ENCODE measurements at places on chromosomes 2 and 18.
A peak's percentile ranks its signal among the peaks of the same experiment; 100 is the strongest.

GRCh38 chr18:42784632-42785031 lies 330.9 kb downstream of the RIT2 start:
- no peak for DNase-seq

DNA sequence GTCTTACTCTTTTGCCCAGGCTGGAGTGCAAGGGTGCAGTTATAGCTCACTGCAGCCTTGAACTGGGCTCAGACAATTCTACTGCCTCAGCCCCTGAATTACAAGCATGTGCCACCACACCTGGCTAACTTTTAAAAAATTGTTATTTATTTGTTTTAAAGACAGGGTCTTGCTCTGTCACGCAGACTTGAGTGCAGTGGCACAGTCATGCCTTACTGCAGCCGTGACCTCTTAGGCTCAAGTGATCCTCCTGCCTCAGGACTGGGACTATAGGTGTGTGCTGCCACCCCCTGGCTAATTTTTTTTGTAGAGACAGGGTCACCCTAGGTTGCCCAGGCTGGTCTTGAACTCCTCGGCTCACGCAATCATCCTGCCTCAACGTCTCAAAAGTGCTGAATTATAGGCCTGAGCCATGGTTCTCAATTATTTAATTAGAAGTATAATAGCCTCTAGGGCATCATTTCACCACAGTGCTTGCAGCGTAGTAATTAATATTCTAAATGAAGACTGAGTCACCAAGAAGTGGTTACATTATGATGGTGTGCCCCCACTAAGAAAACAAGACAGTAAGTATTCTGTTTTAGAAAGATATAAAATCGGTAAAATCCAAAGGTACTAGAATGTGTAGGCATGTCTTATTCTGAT lies 69.6 kb downstream of the EML4 start:
- DNase-seq: peak; percentile 12

- DNase-seq: no peak
Measured at GRCh38 chr2:67576991-67577390, 179.9 kb downstream of the ETAA1 start.

- no peak for DNase-seq
Measured at GRCh38 chr18:48314690-48315089, 94.5 kb downstream of the ZBTB7C start.

DNA sequence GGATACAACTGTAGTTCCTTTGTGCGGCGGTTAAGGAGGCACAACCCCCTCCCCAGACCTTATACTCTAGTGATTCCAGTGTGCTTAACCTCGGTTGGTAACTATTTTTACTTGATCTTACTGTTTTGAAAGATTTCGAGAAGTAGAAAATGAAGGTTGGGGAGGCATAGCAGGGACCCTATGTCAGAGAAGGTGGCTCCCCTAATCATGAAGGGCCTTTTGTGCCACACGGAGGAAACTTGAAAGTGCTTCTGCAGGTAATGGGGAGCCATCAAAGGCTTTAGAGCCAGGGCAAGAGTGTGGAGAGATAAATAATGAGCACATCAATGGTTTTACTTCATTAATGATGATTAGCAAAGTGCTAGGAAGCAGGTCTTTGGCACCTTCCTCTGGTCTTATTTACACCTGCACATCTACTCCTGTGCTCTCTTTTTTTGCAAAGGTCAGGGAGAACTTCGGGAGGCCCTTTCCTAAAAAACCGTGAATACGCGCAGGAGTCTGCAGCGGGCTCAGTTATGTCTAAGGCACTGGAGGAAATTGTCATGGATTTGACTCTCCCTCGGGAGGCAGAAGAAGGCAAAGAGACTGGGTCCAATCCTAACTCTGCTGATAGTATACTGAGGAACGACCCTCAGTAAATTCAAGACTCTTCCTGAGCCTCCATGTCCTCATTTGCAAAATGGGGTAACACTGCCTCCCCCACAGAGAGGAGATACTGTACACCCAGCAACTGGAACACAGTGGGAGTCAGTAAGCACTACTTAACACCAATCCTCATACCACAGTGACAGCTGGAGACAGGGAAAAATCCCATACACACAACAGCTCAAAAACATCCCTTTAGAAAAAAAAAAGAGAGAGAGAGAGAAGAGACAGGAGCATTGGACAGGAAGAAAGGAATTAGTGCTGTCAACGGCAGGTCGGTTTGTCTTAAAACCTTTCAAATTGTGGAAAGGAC lies 81.6 kb downstream of the DDX1 start:
- DNase-seq: no peak

DNA sequence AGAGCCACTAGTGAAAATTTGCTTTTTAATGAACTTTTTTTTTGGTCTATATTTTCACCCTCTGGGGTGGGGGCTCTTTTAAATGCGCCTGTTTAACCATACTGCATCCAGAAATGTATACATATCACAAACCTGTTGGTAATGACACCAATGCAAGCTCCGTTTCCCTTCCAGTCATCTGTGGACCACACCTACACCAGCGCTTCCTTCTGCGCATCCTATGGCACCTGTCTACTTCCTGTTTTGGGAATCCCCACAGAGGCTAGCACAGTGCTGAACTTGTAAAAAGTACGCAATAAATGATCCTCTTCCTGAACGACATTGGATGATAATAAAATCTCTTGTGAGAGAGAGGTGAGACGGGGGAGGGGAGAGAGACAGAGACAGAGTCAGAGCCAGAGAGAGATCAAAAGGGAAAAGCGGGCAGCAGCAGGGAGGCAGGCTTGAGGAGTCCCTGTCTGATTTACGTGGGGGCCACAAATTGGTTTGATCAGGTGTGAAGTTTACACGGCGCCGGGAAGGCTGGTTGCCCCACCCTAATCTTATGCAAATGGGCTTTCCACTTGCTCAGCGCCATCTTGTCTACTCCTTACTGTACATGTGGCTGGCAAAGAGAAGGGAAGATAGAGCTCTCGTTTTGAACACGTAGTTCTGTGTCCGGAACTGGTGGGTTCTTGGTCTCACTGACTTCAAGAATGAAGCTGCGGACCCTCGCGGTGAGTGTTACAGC lies 38.1 kb upstream of the SLC38A11 start:
- DNase-seq: no peak

DNA sequence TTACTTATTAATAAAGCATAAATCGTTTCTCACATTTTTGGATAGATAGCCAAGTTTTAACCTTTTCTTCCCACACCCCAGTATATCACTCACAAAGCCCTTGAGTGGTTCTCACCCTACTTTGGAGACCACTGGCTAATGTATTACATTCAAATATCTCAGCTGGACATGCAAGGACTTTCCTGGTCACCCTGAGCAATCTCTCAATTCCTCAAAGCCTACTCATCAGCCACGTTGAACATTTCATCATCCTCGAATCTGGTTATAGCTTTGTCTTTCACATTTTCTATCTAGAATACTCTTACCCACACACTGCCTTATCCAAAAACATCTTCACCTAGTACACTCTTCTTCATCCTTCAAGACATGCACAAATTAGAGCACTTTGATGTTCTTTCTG lies 71.1 kb upstream of the MAPRE2 start:
- DNase-seq: no peak

- DNase-seq: peak; percentile 4
Measured at GRCh38 chr18:50424877-50425690, 50.2 kb downstream of the SKA1 start.

- DNase-seq: no peak
Measured at GRCh38 chr2:206970589-206971360, 31.5 kb downstream of the CPO start.

DNA sequence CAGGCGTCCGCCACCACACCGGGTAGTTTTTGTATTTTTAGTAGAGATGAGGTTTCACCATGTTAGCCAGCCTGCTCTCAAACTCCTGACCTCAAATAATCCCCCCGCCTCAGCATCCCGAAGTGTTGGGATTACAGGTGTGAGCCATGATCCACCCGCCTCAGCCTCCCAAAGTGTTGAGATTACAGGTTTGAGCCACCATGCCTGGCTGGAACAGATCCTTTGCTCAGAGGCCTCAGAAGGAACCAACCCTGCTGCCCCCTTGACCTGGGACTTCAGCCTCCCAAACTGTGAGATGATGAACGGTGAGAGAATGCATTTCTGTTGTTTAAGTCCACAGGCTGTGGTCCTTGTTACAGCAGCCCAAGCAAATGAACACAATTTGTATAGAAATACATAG lies 67.0 kb downstream of the NCAPH start:
- DNase-seq: no peak

- no peak for DNase-seq
Measured at GRCh38 chr2:17010104-17010503, 344.5 kb upstream of the CYRIA start.

DNA sequence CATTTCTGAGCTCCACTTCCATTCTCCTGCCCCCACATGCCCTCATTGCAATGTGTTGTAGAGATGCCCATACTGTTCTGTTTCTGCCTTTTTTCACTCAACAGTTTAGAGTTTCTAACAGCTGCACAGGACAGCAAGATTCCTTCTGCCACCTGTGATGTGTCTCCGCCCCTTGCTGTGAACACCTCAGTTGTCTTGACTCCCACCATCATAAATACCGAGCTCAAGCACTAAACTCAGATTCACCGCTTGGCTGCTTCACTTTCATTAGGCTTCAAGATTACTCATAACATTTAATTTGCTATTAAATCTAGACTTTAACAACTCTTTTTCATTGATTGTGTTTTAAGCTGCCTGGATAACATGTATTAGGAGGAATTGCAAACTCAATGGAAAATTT lies 141.0 kb downstream of the MAP2 start:
- DNase-seq: no peak

- no peak for DNase-seq
Measured at GRCh38 chr18:48889115-48889941, 61.4 kb downstream of the SMAD7 start.

- peak; percentile 72 for DNase-seq
Measured at GRCh38 chr2:228681426-228681825, 499.9 kb upstream of the SPHKAP start.

DNA sequence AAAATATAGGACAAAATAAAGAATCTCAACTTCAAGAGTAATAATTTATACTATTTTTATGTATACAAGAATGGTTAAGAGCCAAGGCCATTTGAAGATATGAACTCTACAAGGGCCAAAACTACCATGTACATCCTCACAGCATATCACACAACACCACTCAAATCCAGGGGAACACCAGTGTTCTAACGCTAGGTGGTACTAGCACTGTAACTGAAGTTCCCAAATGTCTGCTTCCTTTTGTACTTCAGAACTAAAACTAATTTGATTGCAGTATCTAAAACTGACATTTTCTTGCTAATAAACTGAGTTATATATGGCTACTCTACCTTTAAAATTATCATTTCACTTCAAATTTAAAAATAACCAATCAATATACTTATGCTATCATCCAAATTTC lies 47.0 kb downstream of the REV1 start:
- peak; percentile 17 for DNase-seq

GRCh38 chr2:32926708-32927084 lies 20.1 kb upstream of the LTBP1 start:
- DNase-seq: peak; percentile 16

GRCh38 chr2:218223046-218223445 lies 6.1 kb downstream of the ARPC2 start:
- no peak for DNase-seq

DNA sequence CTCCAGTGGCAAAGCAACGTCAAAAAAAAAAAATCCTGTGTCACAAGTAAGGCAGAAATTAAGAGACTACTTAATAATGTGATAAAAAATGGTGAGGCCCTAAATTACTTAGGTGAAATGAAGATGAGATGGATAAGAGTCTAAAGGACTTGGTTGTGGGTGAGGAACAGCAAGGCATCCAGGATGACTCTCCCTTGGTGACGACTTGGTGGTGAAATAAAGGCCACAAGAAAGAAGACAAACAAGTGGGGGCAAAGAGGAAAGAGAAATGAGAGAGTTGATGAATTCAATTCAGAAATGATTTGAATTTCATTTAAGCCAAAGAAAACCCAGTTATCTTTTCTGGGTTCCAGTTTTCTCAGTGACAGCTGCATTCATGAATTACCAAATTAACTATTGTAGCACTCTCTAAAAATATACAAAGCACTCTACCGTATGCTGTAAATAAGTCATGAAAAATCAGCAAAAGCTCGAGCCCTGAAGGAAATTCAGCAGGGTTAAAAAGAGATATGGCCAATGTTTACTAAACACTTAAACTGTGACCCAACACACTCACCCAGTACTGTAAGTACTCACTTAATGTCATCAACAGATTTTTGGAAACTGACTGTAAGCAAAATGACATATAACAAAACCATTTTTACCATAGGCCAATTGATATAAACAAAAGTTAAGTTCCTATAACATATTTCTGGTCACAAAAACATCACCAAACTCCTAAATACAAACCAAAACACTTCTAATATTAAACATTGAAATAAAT lies 1.4 kb downstream of the METTL8 start:
- DNase-seq: no peak

DNA sequence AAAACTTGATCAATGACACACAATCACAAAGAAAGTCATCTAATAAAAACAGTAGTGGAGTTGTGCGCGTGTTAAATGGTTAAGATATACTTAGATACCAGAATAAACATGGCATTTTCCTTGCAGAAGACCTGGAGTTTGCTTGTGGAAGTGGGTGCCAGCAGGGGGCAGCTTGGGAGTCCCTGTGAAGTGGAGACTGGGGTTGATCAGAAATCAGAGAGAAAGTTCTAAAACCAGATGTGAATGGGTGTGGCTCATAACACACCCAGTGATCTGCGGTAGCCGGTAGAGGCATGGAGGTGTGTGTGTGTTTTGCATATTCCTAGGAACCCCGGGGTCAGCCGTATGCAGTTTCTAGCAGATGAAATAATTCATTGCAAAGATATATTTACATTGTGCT lies 300.1 kb upstream of the TRIB2 start:
- DNase-seq: peak; percentile 61

- peak; percentile 4 for DNase-seq
Measured at GRCh38 chr2:223196331-223196730, 144.3 kb downstream of the KCNE4 start.

DNA sequence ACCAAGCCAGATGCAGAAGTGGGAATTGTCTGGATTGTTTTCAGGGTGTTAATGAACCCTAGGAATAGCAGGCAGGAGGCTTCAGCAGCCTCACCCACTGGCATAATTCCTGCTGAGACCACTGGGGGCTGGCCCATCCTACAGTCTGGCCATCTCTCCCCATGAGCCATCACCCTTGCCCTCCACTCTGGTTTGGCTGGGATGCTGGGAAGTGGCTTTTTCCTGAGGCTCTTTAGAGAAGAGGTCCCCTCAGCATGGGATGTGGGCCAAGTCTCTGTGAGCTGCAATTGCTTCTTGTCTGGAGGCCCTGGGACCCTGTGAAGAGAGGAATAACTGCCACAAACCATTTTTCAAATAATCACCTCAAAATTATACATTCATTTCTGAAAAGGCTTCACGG lies 4.0 kb downstream of the TCF7L1 start:
- DNase-seq: no peak

DNA sequence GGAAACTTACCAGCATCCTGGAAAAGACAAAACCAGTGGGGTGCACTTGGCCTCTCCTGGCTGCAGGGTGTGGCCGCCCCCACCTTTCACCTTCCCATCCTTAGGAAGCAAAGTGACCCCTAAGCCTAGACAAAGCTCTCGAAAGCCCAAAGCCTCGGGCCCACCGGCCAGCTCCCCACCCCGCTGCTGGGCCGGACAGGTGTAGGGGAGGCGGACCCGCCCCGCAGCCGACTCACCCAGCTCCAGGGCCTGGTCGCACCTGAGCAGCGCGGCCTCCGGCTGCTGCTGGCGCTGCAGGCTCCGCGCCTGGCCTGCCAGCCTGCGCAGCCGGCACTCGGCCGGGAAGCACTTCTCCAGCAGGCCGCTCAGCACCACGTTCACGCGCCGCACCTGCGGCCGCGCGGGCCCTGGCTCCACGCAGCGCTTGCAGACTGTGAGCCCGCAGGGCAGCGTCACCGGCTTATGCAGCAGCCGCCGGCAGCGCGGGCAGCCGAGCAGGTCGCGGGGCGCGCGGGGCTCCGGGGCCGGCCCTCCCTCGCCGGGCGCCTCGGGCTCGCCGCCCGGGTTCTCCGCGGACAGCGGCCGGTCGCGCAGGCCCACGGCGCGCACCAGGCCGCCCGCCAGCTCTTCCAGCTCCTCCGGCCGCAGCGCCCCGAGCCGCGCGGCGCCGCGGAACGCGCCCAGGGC lies 979 bp downstream of the LONRF2 start:
- DNase-seq: no peak

Measured in AG10803 (cell line).